Esophagus mucosa (tissue), 1 donor: ENCODE measurements at places on chromosomes 2 and 18.

GRCh38 chr2:229191413-229191812 lies 79.7 kb downstream of the PID1 start:
- no peak for ATAC-seq

GRCh38 chr2:17171446-17172049 lies 346.7 kb downstream of the RAD51AP2 start:
- ATAC-seq = peak; percentile 82

DNA sequence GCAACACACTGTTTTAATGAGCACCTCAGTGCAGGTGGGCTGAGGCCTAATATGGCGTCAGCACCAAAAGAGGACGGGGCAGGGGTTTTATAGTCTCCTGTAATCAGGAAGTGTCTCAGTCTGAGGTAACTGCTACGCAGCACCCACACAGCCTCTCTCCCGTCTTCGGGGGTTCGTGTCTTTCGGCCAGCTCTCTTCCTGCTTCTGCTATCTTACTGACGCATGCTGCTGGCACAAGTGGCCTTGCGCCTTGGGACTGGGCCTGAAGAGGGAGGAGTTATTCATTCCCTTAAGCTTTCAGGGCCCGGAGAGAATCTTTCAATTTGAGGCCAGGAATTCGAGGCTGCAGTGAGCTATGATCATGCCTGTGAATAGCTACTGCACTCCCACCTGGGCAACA lies 14.5 kb upstream of the PAPOLG start:
- no peak for ATAC-seq

- no peak for ATAC-seq
Measured at GRCh38 chr2:885230-886071, 65.2 kb upstream of the SNTG2 start.

DNA sequence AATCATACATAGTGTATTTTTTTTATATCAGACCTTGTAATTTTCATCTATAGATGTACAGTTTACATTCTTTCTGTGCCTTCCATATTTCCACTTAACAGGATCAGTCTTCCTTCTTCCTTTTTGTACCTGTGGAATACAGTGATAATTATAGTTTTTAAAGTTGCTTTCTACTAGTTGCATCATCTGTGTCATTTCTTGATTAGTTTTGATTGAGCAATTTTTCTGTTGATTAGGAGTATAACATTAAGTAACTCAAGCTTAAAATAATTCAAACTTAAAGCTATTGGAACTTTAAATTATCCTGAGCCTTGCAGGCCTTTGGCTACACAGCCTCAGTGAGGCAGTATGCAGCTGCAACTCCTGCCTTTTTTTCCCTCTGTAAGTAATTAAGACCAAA lies 57.4 kb downstream of the NEURL3 start:
- ATAC-seq = no peak

- ATAC-seq = no peak
Measured at GRCh38 chr2:24586955-24587354, 95.9 kb downstream of the NCOA1 start.

DNA sequence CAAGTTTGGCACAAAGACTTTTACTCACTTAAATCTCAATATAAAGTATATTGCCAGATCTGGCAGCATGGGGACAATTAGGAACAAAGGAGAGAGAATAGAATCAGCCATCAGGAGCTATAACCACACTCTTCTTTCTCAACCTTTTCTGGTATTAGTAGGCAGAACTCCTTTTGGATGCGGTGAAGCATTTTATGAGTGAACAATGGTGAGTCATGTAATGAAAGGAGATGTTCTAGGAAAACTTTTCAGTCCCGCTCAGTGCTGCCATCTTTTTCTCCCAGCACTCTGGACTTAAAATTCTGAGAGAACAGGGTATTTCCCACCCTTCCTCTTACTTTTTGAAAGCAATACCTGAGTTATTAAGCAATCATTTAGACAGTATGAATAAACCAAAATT lies 32.2 kb downstream of the PLEKHA3 start:
- ATAC-seq = no peak

- ATAC-seq = peak; percentile 93
Measured at GRCh38 chr18:30987467-30988241, 54.9 kb downstream of the DSC3 start.

DNA sequence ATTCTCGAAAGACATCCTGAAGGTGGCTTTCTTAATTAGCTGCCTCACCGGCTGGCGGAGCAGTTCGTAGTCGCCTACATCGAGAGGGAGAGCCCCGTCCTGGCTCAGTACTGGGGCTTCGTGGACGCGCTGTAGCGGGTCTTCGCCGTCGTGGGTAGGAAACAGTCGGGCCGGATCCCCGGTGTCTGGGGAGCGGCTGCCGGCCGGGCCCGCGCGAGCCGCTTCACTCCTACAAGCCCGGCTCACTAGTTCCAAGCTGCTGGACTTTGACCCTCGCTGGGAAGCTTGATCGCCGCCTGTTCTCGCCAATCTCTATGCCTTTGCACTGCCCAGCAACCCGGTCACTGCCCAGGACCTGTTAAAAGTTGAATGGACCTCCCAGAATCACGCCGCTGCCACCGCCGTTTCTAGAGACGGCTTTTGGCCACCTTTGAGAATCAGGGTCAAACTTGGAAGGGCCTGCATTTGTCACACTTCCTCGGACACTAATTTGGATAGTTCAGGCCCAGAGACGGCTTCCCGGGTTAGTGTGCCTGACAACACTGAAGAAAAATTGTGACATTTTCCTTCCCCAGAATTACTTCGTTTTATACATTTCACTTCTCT lies 41.4 kb upstream of the AKAIN1 start:
- ATAC-seq = peak; percentile 49

GRCh38 chr2:25957743-25958142 lies 24.6 kb downstream of the KIF3C start:
- ATAC-seq = peak; percentile 21

GRCh38 chr18:35463050-35463449 lies 34.7 kb downstream of the INO80C start:
- peak; percentile 17 for ATAC-seq

DNA sequence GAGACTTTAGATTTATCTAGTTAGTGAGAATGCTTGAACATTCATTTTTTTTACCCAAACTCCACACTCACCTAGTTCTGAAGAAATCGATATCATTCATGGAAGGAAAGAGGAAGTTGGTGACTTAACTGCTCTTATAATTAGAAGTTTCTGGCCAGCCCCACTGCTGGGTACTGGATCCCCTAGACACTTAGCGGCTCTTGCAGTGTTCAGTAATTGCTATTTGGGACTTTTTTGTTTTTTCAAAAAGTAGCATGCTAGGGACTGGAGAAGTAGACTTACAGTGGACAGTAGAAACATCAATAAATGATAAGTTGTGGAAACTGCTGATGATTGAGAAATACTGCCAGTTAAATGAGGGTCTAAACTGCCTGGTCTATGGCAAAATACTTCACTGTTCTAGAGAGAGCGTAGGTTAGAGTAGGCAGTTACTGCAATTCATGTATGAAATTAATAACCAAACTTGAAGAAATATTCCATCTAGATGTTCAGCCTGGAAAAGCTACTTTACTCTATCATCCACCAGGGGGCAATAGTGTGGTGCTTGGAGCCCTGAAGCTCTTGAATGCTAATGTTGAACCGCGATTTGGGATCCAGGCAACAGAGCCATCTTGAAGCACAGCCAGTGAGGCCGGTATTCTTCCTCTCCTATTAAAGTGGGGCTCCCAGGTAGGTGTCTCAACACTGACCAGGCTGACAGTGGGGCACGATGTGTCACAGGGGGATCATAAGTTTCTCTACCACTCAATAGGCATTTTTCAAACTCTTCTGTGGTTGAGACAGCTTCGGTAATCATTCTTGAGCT lies 146.1 kb upstream of the SESTD1 start:
- ATAC-seq = peak; percentile 60

DNA sequence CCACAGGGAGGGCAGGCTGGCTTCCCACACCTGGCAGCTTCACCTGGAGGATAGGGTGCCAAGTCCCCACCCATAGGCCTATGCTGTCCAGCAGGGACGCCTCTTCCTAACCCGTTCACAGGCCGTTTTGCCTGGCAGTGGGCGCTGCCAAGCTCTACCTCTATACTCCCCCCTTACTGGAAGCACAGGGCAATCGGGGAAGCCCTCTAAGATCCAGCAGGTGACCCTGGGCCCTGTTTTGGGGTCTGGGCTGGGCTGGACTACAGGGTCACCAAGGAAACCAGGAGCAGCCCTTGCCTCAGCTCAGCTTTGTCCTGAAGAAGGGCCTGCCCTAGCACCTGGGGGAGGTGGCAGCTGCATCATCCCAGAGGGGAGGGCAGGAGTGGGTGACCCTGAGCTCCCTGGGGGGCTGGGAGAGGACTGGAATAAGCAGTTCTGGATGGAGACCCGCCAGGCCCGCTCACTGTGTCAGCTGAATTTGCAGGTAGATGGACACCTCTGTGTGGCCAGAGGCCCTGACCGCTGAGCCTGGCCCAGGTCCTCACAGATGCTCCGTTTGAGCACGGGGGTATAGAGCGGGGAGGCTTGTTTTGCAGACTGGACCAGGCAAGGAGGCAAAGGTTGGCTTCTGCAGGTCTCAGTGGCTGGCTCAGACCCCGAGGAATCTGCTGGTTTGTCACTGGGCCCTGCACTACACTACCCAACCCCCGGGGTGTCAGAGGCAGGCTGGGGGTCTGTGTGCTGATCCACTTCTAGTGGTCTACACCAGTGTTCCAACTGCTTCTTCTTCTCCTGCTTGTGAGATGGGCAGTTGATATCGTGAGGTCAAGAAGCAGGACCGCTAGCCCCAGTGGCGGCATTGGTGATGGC lies 163.1 kb downstream of the ASB1 start:
- no peak for ATAC-seq

DNA sequence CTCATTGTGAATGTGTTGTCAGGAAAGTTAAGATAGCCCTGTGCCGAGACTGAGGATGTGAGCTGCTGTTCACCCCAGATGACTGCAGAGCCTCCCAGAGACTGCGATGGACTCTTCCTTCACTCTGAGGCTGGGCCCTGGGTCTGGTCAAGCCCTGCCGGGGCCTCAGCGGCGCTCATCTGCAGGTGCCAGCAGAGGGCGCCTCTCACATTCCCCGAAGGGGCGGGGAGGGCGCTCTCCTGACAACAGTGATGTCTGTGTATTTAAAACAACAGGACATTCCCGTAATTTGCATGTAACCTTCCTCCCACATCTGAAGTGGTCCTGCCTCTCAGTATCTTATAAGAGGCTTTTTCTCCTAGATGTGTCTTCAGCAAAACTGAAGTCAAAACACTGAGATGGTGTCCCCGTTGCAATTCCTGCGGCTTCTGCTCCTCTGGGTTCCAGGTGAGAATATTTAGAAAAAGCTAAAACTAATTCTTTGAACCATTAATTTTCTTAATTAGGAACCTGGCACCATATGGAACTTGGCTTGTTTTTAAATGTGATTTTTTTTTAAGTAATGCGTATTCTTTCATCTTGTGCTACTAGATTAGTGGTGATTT lies 1377.9 kb downstream of the RPIA start:
- ATAC-seq = peak; percentile 31

GRCh38 chr2:235864733-235865515 lies 303.3 kb downstream of the GBX2 start:
- ATAC-seq = no peak

- ATAC-seq = no peak
Measured at GRCh38 chr18:56522816-56523215, 115.6 kb downstream of the TXNL1 start.
